ENCODE measurements at places on chromosomes 5 and 9.
A peak's percentile ranks its signal among the peaks of the same experiment; 100 is the strongest.

DNA sequence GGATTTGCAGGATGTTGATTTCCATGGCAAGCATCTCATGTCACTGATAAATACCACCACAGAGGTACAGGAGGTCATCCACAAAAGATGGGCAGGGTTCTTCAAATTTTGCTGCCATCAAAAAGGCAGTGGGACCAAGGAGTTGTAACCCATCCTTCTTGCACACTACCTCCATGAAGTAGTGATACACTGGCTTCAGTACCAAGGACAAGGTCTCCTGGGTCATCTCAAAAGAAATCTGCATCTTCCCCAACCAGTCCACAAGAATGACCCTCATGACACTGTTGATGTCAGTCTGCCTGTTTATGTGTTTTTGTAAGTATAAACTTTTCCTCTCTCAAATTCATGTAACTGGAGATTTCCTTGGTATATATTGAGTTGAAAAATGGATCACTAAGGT, 298.2 kb downstream of the CDH9 start:
- no peak for DNase-seq

DNA sequence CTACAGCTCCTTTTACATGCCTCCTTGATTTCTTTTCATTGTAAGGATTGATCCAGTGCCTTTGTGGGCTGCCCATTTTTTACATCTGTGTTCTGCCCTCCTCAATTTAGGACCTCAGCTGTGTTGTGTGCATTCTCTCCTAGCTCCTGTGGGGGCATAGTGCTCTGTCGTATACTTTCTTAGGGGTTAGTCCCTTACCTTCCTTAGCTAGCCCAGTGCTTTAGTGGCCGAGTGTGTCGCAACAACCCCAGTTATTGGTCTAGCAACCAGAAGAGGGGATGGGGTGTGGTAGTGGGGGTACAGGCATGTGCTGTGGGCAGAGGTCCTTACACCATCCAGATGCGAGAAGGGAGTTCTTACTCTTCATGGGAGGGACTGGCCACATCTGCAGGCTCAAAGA, 12.1 kb downstream of the MTRR start:
- no peak for DNase-seq

DNA sequence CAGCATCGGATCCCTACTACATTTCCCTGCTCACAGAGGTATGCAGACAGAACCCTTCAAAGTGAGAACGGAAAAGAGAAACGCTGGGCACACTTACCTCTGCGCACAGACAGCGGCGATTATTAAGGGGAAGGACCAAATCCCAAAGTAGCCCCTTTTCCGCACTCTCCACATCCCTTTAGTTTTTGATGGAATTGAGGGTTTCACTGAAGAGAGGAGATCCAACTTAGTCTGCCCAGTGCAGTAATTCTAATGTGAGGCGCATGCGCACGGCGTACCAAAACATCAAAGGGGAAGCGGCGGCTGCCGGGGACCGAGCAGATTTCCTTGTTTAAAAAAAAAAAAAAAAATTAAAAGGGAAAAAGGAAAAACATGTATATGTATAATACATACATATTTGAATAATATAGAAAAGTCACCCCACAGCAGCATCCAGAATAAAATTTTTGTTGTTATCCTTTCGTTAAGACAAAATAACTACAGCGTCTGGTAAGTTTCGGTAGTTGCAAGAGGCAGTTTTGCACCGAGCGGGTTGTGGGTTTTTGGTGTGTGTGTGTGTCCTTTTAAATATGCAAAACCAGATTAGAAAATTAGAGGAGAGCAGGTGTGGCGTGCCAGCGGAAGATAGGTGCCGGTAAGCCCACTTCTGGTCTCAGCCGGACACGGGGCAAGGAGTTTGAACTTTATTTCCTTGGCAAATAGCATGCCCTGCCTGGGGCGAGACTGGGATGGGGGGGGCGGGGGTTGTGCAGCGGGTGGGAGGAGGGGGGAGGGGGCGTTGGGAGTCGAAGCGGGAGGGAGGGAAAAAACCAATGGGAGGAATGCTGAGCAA, at the start of gene GABRB2:
Gene GABRB2, minus strand, starts transcription at position 256 of the 832 bp plus-strand sequence. Its CDS starts 82 bp downstream, at position 174.
- DNase-seq: no peak

DNA sequence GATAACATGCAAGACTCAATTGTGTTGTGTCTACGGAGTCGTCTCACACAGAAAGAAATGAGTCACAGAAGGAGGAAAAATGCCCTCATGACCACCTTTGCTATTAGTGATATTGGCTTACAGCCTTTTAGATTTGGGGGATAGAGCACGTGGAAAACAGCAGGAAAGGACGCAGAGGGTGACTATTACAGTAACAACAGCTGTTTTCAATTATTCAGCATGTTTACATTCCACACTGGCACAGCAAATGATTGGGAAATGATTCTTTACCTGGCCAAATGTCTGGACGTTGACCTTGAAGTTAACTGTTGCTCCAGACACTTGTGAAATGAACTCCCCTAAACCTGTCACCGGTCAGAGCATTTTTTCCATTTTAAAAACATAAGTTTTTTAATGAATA, 46.8 kb downstream of the APTX start:
- no peak for DNase-seq

DNA sequence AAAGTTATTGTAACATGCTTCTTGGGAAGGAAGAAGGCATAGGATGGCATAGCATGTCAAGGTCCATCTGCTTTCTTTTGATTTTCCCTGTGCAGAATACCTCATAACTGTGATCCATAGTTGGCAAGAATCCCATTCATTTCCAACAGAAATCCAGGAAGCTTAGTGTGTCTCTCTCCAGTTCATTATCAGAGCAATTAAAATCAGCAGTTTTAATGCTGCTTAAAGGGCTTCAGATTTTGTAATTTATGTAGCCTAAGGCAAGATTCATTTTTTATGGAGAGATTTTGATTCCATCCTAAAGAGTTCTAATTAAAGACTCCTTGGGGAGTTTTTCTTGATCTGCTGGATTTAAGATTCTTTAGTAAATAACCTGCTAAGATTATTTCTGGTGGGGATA, 560.1 kb downstream of the PDE4D start:
- DNase-seq: no peak

DNA sequence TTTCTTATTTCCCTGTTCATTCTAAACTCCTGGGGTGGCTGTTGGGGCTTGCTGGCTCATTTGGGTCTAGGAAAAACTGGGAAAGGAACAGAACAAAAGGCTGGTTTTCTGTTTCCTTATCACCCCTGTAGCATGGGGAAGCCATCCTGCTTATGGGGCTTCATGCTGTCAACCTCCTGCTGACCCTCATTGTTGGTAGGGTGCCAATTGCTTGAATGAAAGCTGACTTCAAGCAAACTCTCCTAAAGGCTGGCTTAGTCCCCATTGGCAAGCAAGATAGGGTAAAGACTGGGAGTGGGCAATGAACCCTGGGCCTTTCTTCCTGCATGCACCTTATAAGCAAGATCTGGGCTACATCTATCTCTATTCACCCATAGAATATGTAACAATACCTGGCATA, 511.6 kb downstream of the DMAC1 start:
- no peak for DNase-seq

- no peak for DNase-seq
Measured at GRCh38 chr5:153636670-153637451, 146.4 kb downstream of the GRIA1 start.

- DNase-seq: no peak
Measured at GRCh38 chr9:35335164-35335563, 154.7 kb upstream of the RUSC2 start.

GRCh38 chr5:160835376-160835775, 16.6 kb downstream of the ATP10B start:
- DNase-seq: no peak

GRCh38 chr5:37165761-37166160, 83.4 kb downstream of the CPLANE1 start:
- DNase-seq: no peak

- DNase-seq: no peak
Measured at GRCh38 chr9:113882636-113883164, 6.6 kb downstream of the ZNF618 start.

- DNase-seq: no peak
Measured at GRCh38 chr5:140555747-140556312, 1.4 kb downstream of the SRA1 start.

GRCh38 chr5:109645707-109646192, 44.0 kb upstream of the MAN2A1 start:
- DNase-seq: no peak

GRCh38 chr5:14134771-14135170, 8.4 kb upstream of the TRIO start:
- DNase-seq: no peak

DNA sequence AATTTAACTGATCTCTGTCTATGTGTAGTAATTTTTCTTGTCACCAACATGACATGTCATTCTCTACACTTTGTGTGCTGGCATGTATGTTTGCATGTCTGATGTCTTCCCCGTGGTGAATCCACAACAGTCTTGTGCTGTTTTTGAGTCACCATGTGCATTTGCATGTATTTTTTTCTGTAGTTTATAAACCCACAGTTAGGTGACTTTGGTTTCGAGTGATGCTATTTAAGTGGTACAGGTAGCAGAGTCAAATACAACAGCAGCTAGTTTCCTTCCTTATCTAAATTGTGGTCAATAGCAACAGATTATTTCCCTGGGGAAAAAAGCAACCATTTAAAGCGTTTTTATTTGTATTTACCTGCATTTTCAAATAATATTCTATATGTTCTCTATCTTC, 89.9 kb upstream of the FSD1L start:
- DNase-seq: no peak

DNA sequence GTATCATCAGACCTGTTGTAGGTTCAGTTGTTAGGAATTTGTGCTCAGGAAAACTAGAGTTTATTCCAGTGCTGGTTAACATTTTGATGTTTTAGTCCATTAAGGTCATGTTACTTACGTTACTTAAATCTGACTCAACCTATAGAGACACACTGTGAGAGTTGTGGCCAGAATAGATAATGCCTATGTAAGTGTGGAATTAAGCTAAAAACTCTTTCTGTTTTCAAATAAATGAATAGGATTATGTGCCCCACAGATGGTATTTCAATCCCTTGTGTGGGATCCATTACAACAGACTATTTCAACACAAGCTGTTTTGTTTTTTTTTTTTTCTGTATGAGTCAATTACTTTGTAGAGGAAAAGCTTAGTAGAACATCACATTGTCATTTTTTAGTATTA, 68.1 kb downstream of the MEGF10 start:
- no peak for DNase-seq

DNA sequence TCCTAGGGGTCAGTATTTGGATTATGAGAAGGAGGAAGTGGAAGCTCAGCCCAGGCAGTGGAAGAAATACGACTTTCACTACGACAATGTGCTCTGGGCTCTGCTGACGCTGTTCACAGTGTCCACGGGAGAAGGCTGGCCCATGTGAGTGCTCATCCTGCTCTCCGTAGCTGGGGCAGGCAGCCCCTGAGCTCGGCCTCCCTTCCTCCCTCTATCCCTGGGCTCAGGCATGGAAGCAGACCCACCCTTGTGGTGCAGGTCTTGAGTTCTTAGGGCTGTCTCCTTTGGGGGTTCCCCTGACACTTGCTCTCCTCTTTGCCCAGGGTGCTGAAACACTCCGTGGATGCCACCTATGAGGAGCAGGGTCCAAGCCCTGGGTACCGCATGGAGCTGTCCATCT, 180.1 kb downstream of the CACNA1B start:
- DNase-seq: peak; percentile 15
